Body of pancreas (tissue), 4 donors: ENCODE measurements at places on chromosomes 7 and 10. TPM values are rescaled to one million over a fixed set of nuclear protein-coding genes. Genes with fewer than 3 reads are reported as not detected.

DNA sequence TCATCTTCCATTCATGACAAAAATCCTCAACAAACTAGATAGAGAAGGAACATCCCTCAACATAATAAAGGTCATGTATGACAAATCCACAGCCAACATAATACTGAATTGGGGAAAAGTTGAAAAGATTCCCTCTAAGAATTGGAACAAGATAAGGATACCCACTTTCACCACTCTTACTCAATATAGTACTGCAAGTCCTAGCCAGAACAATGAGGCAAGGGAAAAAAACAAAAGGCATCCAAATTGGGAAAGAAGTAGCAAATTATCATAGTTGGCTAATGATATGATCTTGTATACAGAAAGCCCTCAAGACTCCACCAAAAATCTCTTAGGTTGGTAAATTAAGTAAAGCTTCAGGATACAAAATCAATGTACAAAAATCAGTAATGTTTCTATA, 4.7 kb downstream of the POT1 start:
- no peak overlapping the region for H3K4me3 ChIP-seq
- peaks cover 7% of the 10 kb centered on the region for H3K4me1 ChIP-seq
- no peak for DNase-seq
- H3K27ac ChIP-seq = no peak overlapping the region
- H3K36me3 ChIP-seq = no peaks in the 10 kb centered on the region
- no peaks in the 10 kb centered on the region for H3K27me3 ChIP-seq

DNA sequence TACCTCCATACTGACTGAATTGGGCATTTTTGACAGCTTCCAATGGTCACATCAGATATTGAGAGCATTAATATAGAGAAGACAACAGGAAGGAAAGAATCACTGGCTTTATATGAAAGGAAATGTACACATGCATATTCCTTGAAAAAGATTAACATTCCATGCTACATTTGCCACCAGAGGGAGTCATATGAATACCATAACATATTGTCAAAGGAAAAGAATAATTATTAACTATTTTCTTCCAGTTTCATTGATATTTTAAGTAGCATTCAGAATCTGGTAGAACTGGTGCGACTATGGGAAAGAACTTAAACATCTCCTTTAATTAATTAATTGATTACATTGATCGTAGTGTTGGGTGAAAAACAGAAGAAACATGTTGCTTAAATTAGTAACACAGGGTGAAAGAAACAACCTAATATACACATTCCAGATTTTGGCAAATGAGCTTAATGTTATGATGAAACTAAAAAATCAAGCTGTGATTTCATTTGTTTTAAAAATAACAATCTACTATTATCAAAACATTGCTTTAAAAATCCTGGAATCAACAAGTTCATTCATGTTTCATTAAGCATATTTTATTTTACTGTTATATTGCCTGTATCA, 71.5 kb downstream of the GPR85 start:
- H3K4me1 ChIP-seq = no peaks in the 10 kb centered on the region
- H3K27me3 ChIP-seq = no peaks in the 10 kb centered on the region
- H3K27ac ChIP-seq = no peak overlapping the region
- H3K4me3 ChIP-seq = no peak overlapping the region
- no peak for DNase-seq

Gene SPDYE1
- total RNA-seq = not detected

GRCh38 chr7:7793249-7793648, 74.8 kb upstream of the RPA3 start:
- no peak overlapping the region for H3K4me3 ChIP-seq
- H3K27me3 ChIP-seq = no peaks in the 10 kb centered on the region
- no peaks in the 10 kb centered on the region for H3K4me1 ChIP-seq
- DNase-seq = no peak

- no peak overlapping the region for H3K27ac ChIP-seq
- H3K4me3 ChIP-seq = no peak overlapping the region
- no peaks in the 10 kb centered on the region for H3K27me3 ChIP-seq
- H3K36me3 ChIP-seq = no peaks in the 10 kb centered on the region
Observed at GRCh38 chr10:97868134-97868685, 18.6 kb downstream of the GOLGA7B start.

DNA sequence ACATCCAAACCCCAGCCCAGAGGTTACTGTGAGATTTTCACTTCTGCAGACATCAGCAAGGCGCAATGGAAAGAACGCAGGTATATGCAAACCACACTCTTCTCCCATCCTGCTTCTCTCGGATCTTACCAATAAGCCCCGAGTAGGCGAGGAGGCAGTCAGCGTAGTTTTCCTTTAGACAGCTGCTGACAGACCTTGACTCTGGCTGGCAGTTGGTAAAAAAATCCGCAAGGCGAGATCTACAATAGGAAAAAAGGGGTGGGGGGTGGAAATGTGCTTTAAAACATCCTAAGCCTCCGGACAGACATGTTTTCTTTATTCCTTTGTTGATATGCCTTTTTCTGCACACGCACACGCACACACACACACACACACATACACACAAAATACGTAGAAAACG, 176.5 kb downstream of the GFRA1 start:
- no peak overlapping the region for H3K27ac ChIP-seq
- no peaks in the 10 kb centered on the region for H3K27me3 ChIP-seq
- H3K4me3 ChIP-seq = no peak overlapping the region
- no peaks in the 10 kb centered on the region for H3K4me1 ChIP-seq

DNA sequence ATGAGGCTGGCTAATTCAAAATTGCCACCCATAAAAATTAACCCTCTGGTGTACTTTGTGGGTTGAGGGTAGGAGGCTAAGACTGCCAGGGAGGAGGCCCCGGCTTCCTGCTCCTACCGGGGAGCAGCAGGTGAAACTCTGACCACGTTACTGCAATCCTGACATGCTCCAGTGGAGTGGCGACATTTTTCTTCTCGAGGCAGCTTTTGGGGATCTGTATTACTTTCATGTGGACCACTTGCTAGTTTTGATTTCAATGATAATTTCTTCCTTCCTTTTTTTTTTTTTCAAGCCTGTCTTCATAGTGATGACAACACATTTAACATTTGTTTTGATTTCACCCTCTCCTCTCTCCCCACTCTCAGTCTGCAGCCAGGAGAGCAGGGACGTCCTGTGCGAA, 14.6 kb downstream of the GATA3 start:
- no peak overlapping the region for H3K27ac ChIP-seq
- no peak overlapping the region for H3K4me3 ChIP-seq
- no peaks in the 10 kb centered on the region for H3K36me3 ChIP-seq

DNA sequence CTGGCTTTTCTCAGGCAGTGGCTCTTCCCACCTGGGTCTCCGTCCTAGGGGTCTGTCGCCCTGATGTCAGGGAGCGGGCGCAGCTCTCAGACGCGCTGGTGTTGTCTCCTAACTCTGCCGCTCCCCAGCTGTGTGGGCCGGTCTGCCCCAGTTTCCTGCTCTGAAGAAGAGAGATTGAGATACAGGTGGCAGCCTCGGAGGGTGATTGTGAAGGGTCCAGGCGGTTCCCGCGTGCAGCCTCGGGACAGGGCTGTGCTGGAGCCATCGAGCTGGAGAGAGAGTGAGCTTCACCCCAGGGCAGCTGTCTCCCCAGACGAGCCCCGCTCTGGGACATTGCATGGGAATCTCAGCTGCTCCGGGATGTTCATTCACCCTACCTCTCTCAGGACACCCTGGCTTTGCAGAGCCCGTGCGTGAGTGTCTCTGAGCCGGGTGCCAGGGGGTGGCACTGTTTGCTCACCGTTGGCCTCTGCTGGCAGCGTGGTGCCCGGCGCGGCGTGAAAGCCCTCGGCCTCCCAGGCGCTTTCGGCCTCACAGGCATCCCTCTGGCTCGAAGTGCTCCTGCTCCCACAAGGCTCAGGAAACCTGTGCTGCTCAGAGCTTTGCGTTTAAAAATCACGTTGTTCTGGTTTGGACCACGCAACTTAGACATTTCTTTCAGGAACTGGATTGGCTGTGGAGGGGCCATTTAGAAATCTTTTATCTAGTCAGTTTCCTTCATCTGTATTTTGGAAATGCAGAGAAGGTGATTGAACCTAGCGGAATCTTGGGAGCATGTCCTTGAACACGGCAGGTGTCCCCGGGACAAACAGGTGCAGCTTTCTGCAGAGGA, 33.8 kb upstream of the ZFAND2A start:
- no peaks in the 10 kb centered on the region for H3K4me1 ChIP-seq
- H3K36me3 ChIP-seq = no peaks in the 10 kb centered on the region
- no peaks in the 10 kb centered on the region for H3K27me3 ChIP-seq
- peak; percentile 64 for DNase-seq
- H3K27ac ChIP-seq = no peak overlapping the region
- H3K4me3 ChIP-seq = no peak overlapping the region

Gene GRM3
- not detected for total RNA-seq

GRCh38 chr10:1872151-1872726, 134.9 kb upstream of the ADARB2 start:
- H3K27ac ChIP-seq = no peak overlapping the region
- no peaks in the 10 kb centered on the region for H3K4me1 ChIP-seq
- no peaks in the 10 kb centered on the region for H3K36me3 ChIP-seq
- H3K4me3 ChIP-seq = no peak overlapping the region

DNA sequence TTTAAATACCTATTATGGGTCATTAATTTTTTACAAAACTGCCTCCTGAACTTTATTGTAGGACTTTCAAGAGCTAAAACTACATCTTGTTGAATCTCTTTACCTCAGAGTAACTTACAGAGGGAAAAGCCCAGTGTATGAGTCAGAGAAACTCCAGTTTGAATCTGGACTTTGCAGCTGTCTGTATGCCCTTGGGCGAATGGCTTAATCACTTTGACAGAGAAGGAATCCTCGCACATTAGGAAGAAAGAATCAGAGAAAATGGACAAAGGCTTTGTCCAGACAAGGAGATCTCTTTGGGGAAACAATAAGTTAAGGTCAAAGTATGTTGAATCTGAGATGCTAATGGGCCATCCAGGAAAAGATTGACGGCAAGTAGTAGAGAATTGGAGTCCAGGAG, 484.2 kb upstream of the CELF2 start:
- H3K27me3 ChIP-seq = no peaks in the 10 kb centered on the region
- no peak overlapping the region for H3K4me3 ChIP-seq
- H3K27ac ChIP-seq = no peak overlapping the region
- H3K4me1 ChIP-seq = no peaks in the 10 kb centered on the region

Gene GIMAP1
- 0.99 TPM for total RNA-seq

DNA sequence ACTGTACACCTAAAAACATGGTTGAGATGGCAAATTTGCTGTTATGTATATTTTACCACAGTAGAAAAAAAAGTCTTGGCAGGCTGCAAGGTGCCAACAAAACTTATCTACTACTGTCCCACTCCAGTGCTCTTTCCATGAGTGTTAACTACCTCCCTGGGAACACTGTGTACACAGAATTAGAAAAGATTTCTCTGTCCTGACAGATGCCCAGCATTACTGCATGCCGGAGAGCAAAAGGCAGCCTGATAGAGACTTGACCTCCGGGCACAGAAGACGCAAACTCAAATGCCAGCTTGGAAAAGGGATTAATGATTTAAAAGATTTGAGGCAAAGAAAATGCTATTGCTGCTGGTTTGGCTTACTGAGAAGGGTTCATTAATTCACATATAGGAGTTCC, 228.8 kb downstream of the TMEM178B start:
- no peaks in the 10 kb centered on the region for H3K27me3 ChIP-seq
- H3K36me3 ChIP-seq = no peaks in the 10 kb centered on the region
- no peak overlapping the region for H3K4me3 ChIP-seq
- no peak for DNase-seq
- no peaks in the 10 kb centered on the region for H3K4me1 ChIP-seq
- H3K27ac ChIP-seq = no peak overlapping the region

Gene CACNA2D1
- 32.0 TPM for total RNA-seq

Gene TUBB8
- not detected for total RNA-seq

- H3K4me1 ChIP-seq = peaks cover 26% of the 10 kb centered on the region
- H3K27me3 ChIP-seq = no peaks in the 10 kb centered on the region
- H3K27ac ChIP-seq = no peak overlapping the region
- no peak overlapping the region for H3K4me3 ChIP-seq
- H3K36me3 ChIP-seq = no peaks in the 10 kb centered on the region
- no peak for DNase-seq
Observed at GRCh38 chr7:73626814-73627213, 2.5 kb upstream of the MLXIPL start.

- no peaks in the 10 kb centered on the region for H3K4me1 ChIP-seq
- DNase-seq = no peak
- no peak overlapping the region for H3K27ac ChIP-seq
- no peak overlapping the region for H3K4me3 ChIP-seq
- H3K36me3 ChIP-seq = no peaks in the 10 kb centered on the region
Observed at GRCh38 chr10:90912174-90912573, 8.7 kb downstream of the ANKRD1 start.

GRCh38 chr7:12800486-12800885, 113.1 kb downstream of the ARL4A start:
- peaks cover 24% of the 10 kb centered on the region for H3K4me1 ChIP-seq
- H3K27me3 ChIP-seq = no peaks in the 10 kb centered on the region
- no peak for DNase-seq
- no peaks in the 10 kb centered on the region for H3K36me3 ChIP-seq
- peak overlapping the region; percentile 22 for H3K27ac ChIP-seq
- H3K4me3 ChIP-seq = no peak overlapping the region

Gene CRPPA
- 0.66 TPM for total RNA-seq

Gene BAG3
- 11.9 TPM for total RNA-seq

Gene TDRD1
- total RNA-seq = 0.99 TPM

DNA sequence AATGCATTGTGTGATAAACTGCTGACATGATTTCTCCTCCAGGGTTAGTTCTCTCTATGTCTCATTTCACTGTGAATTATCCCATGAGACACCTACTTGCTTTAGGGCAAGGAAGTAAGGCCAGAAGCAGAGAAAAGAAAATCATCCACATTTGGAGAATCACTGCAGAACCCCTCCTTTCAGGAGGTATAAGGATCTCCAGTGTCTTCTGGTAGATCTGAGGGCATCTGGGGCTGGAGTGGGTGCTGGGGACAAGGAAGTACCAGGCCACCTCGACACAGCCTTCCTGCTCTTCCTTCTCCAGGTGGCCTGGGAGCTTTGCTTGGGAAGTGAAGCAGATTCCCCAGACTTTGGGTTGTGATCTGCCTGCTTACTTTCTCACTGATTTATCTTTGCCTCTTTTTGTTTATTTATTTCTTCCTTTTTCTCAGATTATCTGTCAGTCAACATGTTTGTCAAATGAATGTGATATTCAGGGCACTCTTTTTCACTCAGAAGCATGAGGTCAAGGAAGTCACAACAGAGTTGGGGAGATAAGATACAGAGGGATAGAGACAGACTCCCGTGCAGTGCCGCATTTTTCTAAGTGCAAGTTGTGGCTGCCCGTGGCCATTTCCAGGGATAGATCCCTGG, 12.4 kb upstream of the CAMK2G start:
- no peak overlapping the region for H3K4me3 ChIP-seq
- H3K27ac ChIP-seq = peak overlapping the region; percentile 81
- peaks cover 32% of the 10 kb centered on the region for H3K4me1 ChIP-seq

DNA sequence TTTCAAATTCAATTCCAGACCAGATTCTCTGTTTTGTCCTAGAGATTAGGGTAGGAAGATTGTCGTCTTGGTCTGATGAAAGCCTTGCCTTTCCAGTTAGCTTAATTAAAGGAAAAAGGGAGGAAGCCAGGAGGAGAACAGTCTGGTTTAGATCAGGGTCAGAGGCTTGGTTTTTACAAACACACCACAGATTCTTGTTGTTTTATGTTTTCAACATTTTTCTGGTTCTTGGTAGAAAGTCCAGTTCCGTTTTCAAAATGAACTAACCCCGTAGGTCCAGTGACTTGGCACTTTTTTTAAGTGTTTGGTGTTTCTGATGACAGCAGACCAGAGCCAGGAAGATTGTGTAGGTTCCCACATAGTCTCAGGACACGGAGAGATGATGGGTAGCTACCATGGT, 167.1 kb upstream of the INHBA start:
- H3K27me3 ChIP-seq = no peaks in the 10 kb centered on the region
- no peak overlapping the region for H3K4me3 ChIP-seq
- H3K4me1 ChIP-seq = no peaks in the 10 kb centered on the region
- H3K27ac ChIP-seq = no peak overlapping the region
- no peak for DNase-seq

Gene SUN3
- total RNA-seq = not detected

GRCh38 chr10:124151466-124152095, 58.2 kb upstream of the CHST15 start:
- no peak overlapping the region for H3K27ac ChIP-seq
- no peak for DNase-seq
- peaks cover 32% of the 10 kb centered on the region for H3K4me1 ChIP-seq
- H3K36me3 ChIP-seq = no peaks in the 10 kb centered on the region

Gene PALD1
- total RNA-seq = 4.9 TPM
